ENCODE measurements at places on chromosomes 6 and 20. TPM values are rescaled to one million over a fixed set of nuclear protein-coding genes. Genes with fewer than 3 reads are reported as not detected.

The GSTA5 gene
- not detected for total RNA-seq

The SLC22A16 gene
- total RNA-seq: not detected

The PROKR2 gene
- total RNA-seq: under 0.01 TPM

The GABRR1 gene
- not detected for total RNA-seq

Measured in epithelial cell of umbilical artery (primary cell).